Suppressor macrophage treated with lipopolysaccharide for 1 hour (primary cell): ENCODE measurements at places on chromosomes 3 and 15.

DNA sequence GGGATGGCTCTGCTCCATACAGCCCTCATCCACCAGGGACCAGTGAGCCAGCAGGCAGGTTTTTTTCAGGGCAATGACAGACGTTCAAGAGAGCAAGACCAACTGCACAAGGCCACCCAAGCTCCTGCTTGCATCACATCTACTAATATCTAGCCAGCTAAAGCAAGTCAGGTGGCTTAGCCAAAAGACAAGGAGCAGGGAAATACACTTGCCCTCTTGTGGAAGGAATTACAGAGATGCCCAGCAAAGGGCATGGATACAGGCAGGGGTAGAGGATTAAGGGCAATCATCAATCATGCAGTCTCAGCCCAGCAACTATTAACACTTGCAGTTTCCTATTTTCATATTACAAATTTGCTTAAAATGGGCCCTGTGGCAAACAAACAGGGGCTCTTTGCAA is 81.5 kb upstream of the NTRK3 start:
- DNase-seq = no peak

- DNase-seq = no peak
These were observed 210.7 kb upstream of the CD96 start for GRCh38 chr3:111331306-111331705.

DNA sequence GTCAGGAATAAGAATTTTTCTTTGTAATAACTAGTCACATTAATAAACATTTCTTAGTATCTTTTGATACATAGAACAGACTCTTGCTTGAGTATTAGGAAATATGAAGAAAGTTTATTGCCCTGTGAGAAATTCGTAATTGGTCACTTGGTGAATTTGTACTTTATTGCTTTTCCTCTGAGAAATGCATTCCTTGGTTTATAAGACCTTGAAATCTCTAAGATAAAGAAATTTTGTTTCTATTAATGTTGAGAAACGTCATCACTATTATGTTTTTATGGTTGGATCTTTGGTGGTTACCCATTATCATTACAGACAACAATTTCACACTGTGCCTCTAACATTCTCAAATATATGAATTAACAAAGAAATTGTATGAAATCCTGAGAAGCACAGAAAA is 652.0 kb upstream of the NECTIN3 start:
- DNase-seq = no peak

- no peak for DNase-seq
These were observed 17.1 kb upstream of the SLC24A5 start for GRCh38 chr15:48103647-48104046.

GRCh38 chr3:43379343-43379742 is 93.0 kb downstream of the SNRK start:
- no peak for DNase-seq
